CD8-positive, alpha-beta memory T cell (primary cell): ENCODE measurements at places on chromosomes 7 and 10.

DNA sequence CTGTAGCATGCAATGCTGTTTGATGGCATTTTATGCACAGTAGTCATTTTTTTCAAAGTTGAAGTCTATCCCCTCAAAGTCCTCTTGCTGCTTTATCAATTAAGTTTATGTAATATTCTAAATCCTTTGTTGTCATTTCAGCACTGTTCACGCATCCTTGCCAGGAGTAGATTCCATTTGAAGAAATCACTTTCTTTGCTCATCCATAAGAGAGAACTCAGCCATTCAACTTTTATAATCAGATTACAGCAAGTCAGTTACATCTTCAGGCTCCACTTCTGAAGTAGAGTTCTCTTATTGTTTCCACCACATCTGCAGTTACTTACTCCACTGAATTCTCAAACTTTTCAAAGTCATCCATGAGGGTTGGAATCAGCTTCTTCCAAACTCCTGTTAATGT, 32.3 kb downstream of the SDHAF3 start:
- no peak for DNase-seq

- no peak for DNase-seq
Observed at GRCh38 chr7:101287032-101287431, 34.6 kb downstream of the IFT22 start.

DNA sequence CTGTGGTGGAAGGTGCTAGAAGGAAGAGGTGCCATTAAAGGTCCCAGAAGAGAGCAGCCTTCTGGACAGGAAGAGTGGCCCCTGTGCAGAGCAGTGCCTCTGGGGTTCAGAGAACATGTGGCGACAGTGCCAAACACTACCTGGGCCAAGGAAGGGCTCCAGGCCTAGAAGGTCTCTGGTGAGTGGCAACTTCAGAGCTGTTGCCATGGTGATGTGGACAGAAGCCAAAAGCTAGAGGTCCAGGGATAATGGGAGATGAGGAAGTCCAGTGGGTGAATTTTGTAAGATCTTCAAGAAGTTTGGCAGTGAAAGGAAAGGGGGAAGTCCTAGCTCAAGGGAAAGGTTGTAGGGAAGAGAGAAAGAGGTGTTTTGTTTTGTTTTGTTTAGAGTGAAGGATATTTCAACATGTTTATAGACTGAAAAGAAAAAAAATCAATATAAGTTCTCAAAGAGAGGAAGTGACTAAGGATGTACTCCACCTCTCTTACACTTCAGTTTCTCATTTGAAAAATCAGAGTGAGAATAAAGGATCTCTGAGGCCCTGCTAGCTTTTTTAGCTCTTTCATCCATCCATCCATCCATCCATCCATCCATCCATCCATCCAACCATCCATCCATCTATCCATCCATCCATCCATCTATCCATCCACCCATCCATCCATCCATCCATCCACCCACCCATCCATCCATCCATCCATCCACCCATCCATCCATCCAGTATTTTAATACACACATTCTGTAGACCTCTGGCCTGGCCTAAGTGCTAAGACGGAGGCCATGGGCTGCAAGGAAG, 77.1 kb upstream of the DUSP5 start:
- DNase-seq = no peak

- DNase-seq = no peak
Observed at GRCh38 chr10:75788394-75789205, 357.2 kb downstream of the LRMDA start.

- no peak for DNase-seq
Observed at GRCh38 chr7:105010504-105011130, 3.4 kb upstream of the KMT2E start.

GRCh38 chr7:83751217-83751616, 102.3 kb upstream of the SEMA3E start:
- DNase-seq = no peak

GRCh38 chr7:133428876-133429275, 176.0 kb downstream of the EXOC4 start:
- DNase-seq = no peak

- DNase-seq = no peak
Observed at GRCh38 chr10:18097524-18097923, 42.7 kb upstream of the CACNB2 start.

DNA sequence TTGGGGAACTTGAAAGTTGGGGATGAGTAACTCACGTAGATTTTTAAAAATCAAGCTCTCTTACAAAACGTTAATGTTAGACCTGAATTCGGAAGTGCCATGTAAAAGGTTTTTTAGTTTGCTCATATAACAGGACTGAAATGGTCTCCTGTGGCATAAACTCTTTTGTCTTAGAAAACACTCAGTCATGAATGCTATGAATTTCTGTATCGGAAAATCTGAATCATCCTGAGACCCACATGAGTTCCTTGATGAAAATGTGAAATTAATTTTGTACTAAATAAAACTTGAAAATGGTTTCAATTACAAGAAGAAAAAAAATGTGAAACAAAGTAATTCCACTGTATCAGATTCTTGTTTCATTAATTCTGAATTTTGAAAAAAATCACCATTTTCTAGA, 134.8 kb upstream of the BMPER start:
- no peak for DNase-seq
